ENCODE measurements at places on chromosomes 6 and 20.

DNA sequence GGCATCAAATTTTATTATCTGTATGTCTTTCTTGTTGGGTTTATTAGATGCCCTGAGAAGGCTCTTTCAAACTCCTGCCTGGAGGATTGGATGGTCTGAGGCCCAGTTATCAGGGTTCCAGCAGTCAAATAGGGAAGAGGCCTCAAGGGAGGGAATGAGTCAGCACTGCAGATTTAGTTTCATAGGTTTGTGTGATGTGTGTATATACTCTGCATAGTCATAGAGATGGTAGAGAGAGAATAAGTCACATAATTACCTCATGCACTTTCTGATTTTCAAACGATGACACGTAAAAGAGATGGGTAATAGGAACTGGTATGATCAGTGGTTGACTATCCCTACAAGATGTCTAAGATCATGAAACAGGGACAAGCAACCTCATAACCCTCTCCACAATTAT, 82.1 kb downstream of the ADAT2 start:
- no peak for DNase-seq

GRCh38 chr20:58481481-58482021, 33.6 kb downstream of the APCDD1L start:
- peak; percentile 80 for DNase-seq

- DNase-seq, result no peak
Measured at GRCh38 chr6:105209950-105210706, 30.3 kb upstream of the POPDC3 start.

DNA sequence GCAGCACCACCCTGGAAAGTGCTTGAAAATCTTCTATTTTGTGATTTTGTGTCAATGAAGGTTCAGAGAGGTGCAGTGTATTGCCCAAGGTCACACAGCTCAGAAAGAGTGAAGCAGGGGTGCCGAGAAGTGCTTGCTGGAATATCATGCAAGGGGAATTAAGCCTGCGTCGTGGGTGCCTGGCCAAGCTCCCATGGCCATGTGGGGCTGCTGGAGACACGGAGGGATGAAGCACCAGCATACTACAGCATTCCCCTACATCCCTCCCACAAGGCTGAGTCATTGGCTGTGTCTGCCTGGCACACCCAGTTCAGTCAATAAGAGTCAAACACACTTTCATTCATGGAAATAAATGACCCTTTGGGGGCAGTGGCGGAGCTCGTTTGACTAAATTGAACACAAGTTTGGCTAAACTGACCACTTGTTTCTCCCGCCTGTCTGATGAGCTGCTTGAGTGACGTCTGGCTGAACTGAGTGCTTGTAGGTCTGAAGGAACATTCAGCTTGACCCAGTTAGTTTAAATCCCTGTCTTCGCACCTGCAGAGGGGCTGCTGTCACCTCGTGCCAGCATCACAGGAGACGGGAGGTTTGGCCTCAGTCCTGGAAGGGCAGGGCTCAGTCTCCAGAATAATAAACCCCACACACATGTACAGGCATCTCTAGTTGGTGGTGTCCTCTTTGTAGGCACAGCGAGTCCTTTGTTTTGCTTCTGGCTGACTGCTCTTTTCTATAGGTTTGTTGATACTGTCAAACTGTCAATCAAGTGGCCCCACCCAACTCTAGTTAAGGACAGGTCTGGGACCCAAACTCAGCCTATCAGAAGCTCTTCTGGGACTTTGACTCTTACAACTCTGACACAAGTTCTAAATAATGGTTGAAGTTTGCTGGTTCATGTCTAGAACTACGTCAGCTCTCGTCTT, 8.4 kb upstream of the TGM2 start:
- DNase-seq, result no peak

- DNase-seq, result no peak
Measured at GRCh38 chr6:56101141-56101553, 146.2 kb downstream of the COL21A1 start.

Measured in stimulated activated CD4-positive, alpha-beta T cell treated with anti-CD3 and anti-CD28 coated beads, Interleukin-4, amount 100 ng/mL, for 24 hours (primary cell).